HuH-7.5 (cell line): ENCODE measurements at places on chromosomes 6 and 20.

- no peak for DNase-seq
These were observed 586.2 kb upstream of the CITED2 start for GRCh38 chr6:139960671-139961070.

DNA sequence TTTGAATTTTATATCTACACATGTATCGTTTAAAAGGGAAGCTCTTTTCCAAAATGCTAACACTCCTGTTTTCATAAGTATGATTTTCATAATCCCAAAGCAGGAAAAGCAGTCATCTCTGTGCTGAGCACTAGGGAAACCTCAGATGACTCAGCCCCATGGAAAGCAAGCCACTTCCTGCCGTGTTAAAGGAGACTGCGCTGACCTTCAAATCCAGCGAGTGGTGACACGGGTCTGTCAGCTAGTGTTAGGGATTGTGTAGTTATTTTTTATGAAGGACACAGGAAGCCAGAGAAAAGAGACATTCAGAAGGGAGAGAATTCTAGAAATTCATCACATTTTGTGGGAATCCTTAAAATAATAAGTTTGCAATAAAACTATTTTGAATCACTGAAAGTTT lies 57.0 kb upstream of the CD93 start:
- no peak for DNase-seq

DNA sequence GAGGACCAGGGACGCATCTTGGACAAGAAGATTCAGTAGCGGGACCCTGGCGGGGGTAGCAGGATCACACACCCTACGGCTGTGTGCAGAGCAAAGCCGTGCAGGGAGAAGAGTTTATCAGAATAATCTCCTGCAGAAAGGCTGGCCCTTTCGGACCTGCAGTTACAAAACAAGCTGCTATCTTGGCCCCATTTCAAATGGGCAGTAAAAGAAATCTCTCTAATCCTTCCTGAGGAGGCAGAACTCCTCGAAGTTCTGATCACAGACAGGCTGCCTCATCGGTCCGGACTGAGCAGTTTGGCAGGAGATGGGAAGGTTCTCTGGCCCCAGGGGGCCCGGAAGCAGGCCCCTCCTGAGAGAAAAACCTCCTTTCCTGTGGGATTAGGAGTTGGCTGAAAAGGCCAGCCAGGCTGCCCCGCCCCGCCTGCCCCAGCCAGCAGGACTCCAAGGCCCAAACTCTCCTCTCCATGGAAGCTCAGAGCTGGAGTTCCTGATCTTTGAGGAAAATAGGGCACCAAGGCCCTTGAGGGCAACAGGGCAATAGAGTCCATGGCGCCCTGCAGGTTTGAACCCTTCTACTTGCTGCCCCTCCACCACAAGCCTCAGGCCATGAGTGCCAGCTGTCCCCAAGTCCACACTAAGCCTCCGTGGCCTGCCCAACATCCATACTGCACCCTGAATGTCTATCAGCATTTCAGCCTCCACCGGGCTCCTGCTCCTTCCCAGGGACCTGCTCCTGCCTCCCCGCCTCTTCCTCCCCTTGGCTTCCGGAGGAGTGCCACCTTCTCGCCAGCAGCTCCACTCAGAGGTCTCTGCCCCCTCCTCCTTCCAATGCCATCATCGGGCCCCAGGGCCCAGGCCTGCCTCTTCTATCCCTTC lies 141.3 kb downstream of the PREX1 start:
- DNase-seq, result no peak

DNA sequence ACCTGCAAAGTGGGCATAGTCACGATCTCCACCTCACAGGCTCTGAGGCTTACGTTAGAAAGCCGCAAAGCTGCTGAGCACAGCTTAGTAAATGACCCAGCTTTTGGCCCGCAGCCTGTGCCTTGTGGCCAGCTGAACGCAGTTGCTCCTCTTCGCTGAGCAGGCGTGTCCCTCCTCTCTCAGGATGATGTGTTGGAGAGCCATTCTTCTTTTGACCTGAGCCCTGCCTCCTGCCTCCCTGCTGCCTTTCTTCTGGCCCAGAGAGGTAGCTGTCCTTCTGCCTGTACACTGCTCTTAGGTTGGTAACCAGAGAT lies 47.6 kb upstream of the MYL9 start:
- no peak for DNase-seq

GRCh38 chr20:1946442-1946761 lies 47.5 kb downstream of the PDYN start:
- no peak for DNase-seq

- DNase-seq, result no peak
These were observed 61.9 kb downstream of the TAF4 start for GRCh38 chr20:62003567-62004405.

- no peak for DNase-seq
These were observed 38.8 kb upstream of the SIRPA start for GRCh38 chr20:1856424-1856823.

GRCh38 chr6:153976921-153977693 lies 61.9 kb upstream of the OPRM1 start:
- no peak for DNase-seq

GRCh38 chr6:143598466-143599080 lies 79.2 kb upstream of the PHACTR2 start:
- DNase-seq, result no peak
